Activated T-helper 2 cell treated with anti-CD3 and anti-CD28 coated beads, Interferon-gamma antibody, Interleukin-2, Interleukin-4, amounts not matched to agents 10 μg/mL and 5 μg/mL and 100 μg/mL, durations not matched to agents 14 hours and 24 hours and 36 hours (primary cell): ENCODE measurements at places on chromosomes 12 and 14. TPM values are rescaled to one million over a fixed set of nuclear protein-coding genes. Genes with fewer than 3 reads are reported as not detected.

HOXC4 gene
- 0.14 and 0.21 TPM in 2 replicates for total RNA-seq

RSRC2 gene
- 105 and 107 TPM in 2 replicates for total RNA-seq

LRRC23 gene
- total RNA-seq: 4.7 and 6.6 TPM in 2 replicates

KCNC2 gene
- total RNA-seq: not detected in 2 replicates

UNC79 gene
- 0.02 TPM in 1 of 2 replicates, not detected in the other for total RNA-seq

RBP5 gene
- total RNA-seq: 1.2 TPM in 1 of 2 replicates, not detected in the other

KRT79 gene
- not detected in 2 replicates for total RNA-seq

AQP2 gene
- total RNA-seq: not detected in 2 replicates

RPL10L gene
- not detected in 2 replicates for total RNA-seq

JDP2 gene
- total RNA-seq: 1.1 and 1.4 TPM in 2 replicates

GRCh38 chr14:42110167-42110566 lies 503.5 kb downstream of the LRFN5 start:
- H3K4me1 ChIP-seq: no peaks in the 10 kb centered on the region
- H3K4me3 ChIP-seq: no peak overlapping the region
- H3K36me3 ChIP-seq: no peaks in the 10 kb centered on the region
- no peak for DNase-seq
- no peaks in the 10 kb centered on the region for H3K27me3 ChIP-seq
- H3K27ac ChIP-seq: no peak overlapping the region

DNA sequence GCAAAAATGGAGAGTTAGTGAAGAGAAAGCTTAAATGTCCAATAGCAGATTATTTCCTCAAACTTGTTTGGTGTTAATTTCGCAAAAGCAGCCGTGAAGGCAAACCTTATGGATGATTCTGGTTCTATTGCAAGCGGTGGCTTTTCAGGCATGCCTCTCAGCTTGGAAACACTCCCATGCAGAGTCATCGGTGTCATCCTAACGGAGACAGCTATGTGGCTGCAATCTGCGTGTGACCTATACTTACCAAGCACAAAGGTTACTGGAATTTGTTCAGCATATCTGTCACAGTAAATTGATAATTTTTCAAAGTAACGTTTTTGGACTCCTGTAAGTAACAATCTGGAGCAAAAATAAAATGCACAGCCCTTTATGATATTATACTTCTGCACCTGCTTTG lies 5.0 kb downstream of the BEST3 start:
- peaks cover 3% of the 10 kb centered on the region for H3K4me1 ChIP-seq
- H3K36me3 ChIP-seq: no peaks in the 10 kb centered on the region
- H3K4me3 ChIP-seq: no peak overlapping the region
- H3K27me3 ChIP-seq: peaks cover 20% of the 10 kb centered on the region
- no peak overlapping the region for H3K27ac ChIP-seq
- no peak for DNase-seq

GRCh38 chr12:53102883-53103807 lies at the start of gene SOAT2:
TSS of gene SOAT2 (plus strand) at chr12:53103486. CDS start at chr12:53103578, 92 bp downstream.
- H3K36me3 ChIP-seq: no peaks in the 10 kb centered on the region
- H3K4me1 ChIP-seq: peaks cover 36% of the 10 kb centered on the region
- no peak for DNase-seq
- no peak within 1 kb of the TSS for H3K4me3 ChIP-seq

- DNase-seq: no peak
- no peak overlapping the region for H3K27ac ChIP-seq
- H3K4me3 ChIP-seq: no peak overlapping the region
- no peaks in the 10 kb centered on the region for H3K4me1 ChIP-seq
- no peaks in the 10 kb centered on the region for H3K36me3 ChIP-seq
These were observed 71.6 kb downstream of the ASCL1 start for GRCh38 chr12:103028881-103029639.

DNA sequence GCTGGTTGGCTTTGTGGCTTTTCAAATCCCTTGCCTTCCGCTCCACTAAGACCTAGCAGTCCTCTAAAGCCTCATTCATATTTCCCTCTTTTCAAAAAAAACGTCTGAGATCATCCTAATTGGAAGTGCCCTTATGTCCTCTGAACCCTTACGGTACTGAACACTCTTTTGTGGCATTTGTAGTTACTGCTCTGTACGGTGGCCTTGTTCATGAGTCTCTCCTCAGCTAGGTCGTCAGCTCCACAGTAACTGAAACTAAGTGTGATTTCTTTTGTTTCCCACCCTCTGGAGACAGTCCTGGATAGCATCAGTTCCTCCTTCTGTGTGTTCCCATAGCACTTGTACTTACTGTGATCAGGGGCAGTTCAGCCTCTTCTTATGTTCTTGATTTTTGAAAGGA lies 49.7 kb downstream of the DAAM1 start:
- no peak overlapping the region for H3K4me3 ChIP-seq
- H3K36me3 ChIP-seq: no peaks in the 10 kb centered on the region
- no peak for DNase-seq

GRCh38 chr12:123655420-123655819 lies 15.5 kb upstream of the TCTN2 start:
- no peak for DNase-seq
- no peak overlapping the region for H3K4me3 ChIP-seq
- no peaks in the 10 kb centered on the region for H3K4me1 ChIP-seq
- H3K27ac ChIP-seq: no peak overlapping the region
- H3K36me3 ChIP-seq: peaks cover 60% of the 10 kb centered on the region
- no peaks in the 10 kb centered on the region for H3K27me3 ChIP-seq

DNA sequence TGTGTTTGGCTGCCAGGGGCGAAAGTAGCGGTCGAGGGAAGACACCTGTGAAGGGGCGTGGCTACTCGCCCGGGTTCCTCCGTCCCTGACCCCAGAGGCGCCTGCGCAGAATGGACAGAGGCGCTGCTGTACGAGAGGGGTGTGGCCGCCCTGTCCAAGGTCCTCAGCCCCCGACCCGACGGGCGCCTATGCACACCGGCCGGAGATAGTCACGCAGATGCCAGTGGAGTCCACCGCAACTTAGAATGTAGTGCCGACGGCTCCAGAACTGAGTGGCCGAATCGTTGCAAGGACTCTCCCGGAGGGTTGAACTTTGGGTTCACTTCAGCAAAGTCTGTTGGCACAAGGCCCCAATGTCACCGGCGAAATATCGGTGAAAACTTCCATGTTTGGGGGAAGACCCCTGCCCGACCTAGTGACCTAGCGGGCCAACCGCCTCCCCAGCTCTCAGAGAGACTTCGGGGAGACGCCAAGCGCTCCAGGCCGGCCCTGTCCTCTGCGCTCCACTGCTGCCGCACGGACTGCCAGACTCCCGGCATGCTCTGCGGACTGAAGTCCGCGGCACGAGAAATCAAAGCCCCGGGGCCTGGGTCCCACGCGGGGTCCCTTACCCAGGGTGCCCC lies 541 bp upstream of the RNU6-7 start:
- H3K4me3 ChIP-seq: peak overlapping the region; percentile 88
- peak; percentile 70 for DNase-seq
- no peaks in the 10 kb centered on the region for H3K36me3 ChIP-seq
- H3K4me1 ChIP-seq: peaks cover 39% of the 10 kb centered on the region

GRCh38 chr12:2646341-2646740 lies 148.4 kb upstream of the FKBP4 start:
- no peak overlapping the region for H3K4me3 ChIP-seq
- H3K36me3 ChIP-seq: no peaks in the 10 kb centered on the region
- H3K27ac ChIP-seq: no peak overlapping the region

GRCh38 chr12:52884526-52885293 lies 20.2 kb downstream of the KRT8 start:
- H3K4me1 ChIP-seq: peaks cover 6% of the 10 kb centered on the region
- DNase-seq: peak; percentile 62
- peaks cover 8% of the 10 kb centered on the region for H3K27me3 ChIP-seq
- H3K4me3 ChIP-seq: no peak overlapping the region
- H3K36me3 ChIP-seq: no peaks in the 10 kb centered on the region

DNA sequence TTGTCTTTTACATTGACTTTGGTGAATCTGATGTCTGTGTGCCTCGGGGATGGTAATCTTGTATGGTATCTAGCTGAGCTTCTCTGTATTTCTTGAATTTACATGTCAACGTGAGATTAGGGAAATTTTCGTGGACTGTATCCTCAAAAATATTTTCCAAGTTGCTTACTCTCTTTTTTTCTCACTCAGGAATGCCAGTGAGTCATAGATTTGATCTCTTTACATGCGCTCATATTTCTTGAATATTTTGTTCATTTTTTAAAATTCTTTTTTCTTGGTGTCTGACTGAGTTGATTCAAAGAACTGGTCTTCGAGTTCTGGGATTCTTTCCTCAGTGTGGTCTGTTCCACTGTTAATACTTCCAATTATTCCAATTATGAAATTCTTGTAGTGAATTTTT lies 207.7 kb downstream of the RAD51B start:
- peaks cover 3% of the 10 kb centered on the region for H3K27me3 ChIP-seq
- no peak overlapping the region for H3K27ac ChIP-seq
- no peaks in the 10 kb centered on the region for H3K36me3 ChIP-seq
- DNase-seq: no peak
- no peaks in the 10 kb centered on the region for H3K4me1 ChIP-seq

- H3K36me3 ChIP-seq: no peaks in the 10 kb centered on the region
- no peak for DNase-seq
- H3K4me1 ChIP-seq: no peaks in the 10 kb centered on the region
- no peak overlapping the region for H3K4me3 ChIP-seq
These were observed 178.9 kb upstream of the MGAT4C start for GRCh38 chr12:86435053-86435452.

DNA sequence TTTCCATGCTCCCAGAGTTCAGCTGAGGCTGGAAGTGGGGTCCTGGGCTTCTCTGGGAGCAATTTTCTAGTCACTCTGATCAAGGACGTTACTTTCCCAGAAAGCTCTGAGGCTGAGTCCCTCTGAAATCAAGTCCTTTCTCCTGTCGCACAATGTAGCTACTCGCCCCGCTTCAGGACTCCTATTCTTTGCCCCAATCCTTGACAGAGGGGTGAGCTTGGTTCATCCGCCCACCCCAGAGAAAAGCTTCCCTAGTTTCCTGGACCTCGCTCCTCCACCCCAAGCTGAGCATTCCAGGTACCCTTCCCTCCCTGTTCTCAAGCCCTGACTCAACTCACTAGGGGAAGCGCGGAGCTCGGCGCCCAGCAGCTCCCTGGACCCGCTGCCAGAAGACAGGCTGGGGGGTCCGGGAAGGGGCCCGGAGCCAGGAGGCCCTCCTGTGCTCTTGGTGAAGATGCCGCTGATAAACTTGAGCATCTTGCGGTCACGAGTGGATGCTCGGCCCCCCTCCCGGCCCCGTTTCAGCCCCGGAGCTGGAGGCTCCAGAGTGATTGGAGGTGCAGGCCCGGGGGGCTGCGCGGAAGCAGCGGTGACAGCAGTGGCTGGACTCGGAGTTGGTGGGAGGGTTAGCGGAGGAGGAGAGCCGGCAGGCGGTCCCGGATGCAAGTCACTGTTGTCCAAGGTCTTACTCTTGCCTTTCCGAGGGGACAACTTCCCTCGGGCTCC lies 1.6 kb downstream of the AGAP2 start:
- no peaks in the 10 kb centered on the region for H3K27me3 ChIP-seq
- H3K4me3 ChIP-seq: no peak overlapping the region
- peaks cover 45% of the 10 kb centered on the region for H3K36me3 ChIP-seq
- H3K4me1 ChIP-seq: peaks cover 24% of the 10 kb centered on the region

DNA sequence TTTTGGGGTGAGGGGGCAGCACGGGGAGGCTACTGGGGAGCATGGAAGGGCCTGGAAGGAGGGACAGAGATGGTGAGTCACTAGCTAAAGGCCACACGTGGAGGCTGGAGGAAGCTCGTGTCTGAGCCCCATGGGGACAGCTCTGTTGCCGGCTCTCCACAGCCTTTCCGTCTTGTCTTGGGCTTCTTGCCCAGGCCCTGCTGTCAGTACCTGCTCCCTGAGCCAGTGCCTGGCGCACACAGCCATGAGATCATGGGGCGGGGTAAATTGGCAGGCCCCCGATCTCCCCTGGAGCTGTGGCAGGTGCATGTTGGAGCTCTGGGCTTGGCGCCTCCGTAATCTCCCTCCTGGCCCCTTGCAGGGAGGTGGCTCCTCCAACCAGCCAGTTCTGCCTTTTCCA lies 16.1 kb upstream of the KRT80 start:
- peaks cover 3% of the 10 kb centered on the region for H3K4me1 ChIP-seq
- no peak overlapping the region for H3K27ac ChIP-seq
- H3K36me3 ChIP-seq: no peaks in the 10 kb centered on the region
- H3K27me3 ChIP-seq: peaks cover 14% of the 10 kb centered on the region
- no peak for DNase-seq

DNA sequence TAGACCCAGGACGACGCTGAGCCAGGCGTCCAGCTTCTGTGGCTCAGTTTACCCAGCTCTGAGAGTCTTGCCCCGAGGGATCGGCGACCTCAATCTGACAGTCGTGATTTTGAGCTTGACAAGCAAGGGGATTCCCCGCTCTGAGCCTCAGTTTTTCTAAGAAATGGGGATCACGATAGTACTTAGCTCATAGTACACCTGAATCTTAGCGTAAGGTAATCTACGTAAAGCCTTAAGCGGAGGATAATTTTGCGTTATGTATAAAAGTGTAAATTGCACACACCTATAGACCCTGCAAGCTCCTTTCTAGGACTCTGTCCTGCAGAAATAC lies 285 bp downstream of the MVK start:
- peak overlapping the region; percentile 93 for H3K4me3 ChIP-seq
- no peaks in the 10 kb centered on the region for H3K27me3 ChIP-seq
- peaks cover 45% of the 10 kb centered on the region for H3K36me3 ChIP-seq
- peaks cover 30% of the 10 kb centered on the region for H3K4me1 ChIP-seq
- no peak for DNase-seq

DNA sequence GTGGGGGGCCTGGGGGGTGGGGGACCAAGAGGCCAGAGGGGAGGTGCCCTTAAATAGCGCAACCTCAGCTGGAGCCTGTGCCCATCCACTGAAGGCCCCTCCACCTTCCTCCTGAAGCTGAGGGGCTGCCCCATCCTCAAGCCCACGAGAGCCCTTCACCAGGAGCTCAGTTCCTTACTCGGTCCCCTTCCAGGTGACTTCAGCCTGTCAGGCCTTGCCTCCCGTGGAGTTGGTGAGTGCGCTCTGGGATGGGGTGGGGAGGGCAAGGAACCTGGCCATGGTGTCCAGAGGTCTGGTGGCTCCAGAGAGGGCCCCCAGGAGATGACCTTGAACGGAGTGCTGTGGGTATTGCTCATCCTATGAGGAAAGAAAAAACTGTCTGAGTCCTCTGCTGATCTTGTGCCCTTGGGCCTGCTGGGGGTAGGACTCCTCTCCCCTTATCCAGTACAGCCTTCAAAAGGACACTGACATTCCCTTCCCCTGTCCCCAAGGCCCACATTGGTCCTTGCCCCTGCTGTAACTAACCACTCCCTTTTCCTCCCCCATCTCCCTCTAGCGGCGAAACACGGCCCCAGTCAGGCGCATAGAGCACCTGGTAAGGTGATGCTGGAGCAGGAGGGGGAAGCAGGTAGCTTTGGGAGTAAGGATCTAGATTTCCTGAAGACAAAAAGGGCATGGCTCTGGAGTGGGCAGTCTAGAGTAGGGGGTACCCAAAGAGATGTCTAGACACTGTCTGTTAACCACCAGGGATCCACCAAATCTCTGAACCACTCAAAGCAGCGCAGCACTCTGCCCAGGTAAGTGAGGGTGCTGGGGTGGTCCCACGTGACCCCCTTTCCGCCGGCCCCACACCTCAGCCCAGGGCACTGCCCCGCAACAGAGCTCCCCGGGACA lies 3.6 kb downstream of the TNS2 start:
- peak overlapping the region; percentile 89 for H3K27ac ChIP-seq
- peaks cover 17% of the 10 kb centered on the region for H3K4me1 ChIP-seq
- H3K27me3 ChIP-seq: no peaks in the 10 kb centered on the region
- peak overlapping the region; percentile 97 for H3K4me3 ChIP-seq
- peak; percentile 39 for DNase-seq
